ENCODE measurements at places on chromosomes 16 and 17.
A peak's percentile ranks its signal among the peaks of the same experiment; 100 is the strongest.

DNA sequence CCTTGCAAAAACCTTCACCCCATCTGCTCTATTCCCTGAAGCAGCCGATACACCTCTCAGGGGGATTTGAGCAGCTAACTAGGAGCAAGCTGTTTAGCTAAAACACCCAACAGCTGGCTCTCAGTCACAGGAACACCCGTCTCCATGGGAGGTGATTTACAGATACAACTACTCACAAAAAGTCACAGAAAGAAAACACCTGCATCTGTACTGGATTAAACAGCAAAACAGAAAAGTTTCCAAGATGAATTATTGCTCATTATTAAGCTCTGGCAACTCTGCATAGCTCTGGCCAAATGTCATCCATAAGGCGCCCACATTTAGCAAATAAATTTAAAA lies 22.3 kb downstream of the GJC1 start:
- DNase-seq, result peak; percentile 49

- DNase-seq, result no peak
Measured at GRCh38 chr16:84853534-84853933, 33.7 kb downstream of the CRISPLD2 start.

DNA sequence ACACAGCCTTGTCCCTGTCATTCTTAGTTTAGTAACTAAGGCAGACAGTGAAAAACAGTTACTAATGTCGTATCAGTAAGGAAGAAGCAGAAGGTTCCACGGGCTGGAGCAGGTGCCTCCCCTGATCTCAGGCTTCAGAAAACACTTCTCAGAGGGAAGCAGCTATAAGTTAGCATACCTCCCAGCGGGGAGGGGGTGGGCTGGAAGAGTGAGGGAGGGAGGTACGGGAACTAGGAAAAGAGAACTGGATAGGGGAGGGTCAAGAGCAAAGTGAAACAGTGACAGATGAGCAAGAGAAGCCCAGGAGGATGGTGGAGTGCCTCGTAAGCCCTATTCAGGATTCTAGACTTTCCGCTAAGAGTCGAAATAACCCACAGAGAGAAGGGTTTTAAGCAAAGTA lies 186.3 kb upstream of the XYLT1 start:
- DNase-seq, result no peak

- DNase-seq, result no peak
Measured at GRCh38 chr16:58456193-58456592, 43.8 kb upstream of the NDRG4 start.

DNA sequence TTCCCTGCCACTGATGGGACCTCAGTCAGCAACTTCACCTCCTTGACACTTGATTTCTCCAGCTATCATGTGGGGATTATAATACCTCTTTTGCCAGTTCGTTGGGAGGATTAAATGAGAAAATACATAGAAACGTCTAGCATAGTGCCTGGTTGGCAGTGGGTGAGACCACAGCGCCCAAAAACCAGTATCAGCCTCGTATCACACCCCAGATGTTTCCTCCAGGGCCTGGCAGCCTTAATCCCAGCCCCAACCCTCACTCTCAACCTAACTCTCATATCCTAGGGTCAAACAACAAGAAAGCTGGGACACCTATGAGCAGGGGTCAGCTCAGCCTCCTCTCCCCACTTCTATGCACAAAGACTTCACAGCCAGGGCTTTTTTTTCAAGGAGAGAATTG lies 14.0 kb upstream of the C16orf78 start:
- DNase-seq, result no peak

DNA sequence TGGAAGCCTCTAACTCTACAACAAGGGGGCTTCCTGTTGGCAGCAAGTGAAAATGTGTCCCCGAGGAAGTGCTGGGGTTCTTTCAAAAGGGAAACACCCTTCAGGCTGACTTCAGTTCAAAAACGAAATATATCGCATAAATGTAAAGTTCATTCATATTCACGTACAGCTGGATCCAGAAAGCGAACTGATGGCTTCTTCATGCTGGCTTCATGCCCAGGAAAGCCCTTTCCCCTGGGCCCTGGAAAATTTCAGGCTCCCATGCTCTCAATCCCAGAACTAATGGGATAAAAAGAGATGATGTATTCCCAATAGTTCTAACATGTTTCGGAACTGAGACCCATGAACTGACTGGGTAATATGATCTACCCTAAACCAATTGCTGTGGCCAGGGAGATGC lies 104.7 kb upstream of the CDH13 start:
- DNase-seq, result peak; percentile 73

DNA sequence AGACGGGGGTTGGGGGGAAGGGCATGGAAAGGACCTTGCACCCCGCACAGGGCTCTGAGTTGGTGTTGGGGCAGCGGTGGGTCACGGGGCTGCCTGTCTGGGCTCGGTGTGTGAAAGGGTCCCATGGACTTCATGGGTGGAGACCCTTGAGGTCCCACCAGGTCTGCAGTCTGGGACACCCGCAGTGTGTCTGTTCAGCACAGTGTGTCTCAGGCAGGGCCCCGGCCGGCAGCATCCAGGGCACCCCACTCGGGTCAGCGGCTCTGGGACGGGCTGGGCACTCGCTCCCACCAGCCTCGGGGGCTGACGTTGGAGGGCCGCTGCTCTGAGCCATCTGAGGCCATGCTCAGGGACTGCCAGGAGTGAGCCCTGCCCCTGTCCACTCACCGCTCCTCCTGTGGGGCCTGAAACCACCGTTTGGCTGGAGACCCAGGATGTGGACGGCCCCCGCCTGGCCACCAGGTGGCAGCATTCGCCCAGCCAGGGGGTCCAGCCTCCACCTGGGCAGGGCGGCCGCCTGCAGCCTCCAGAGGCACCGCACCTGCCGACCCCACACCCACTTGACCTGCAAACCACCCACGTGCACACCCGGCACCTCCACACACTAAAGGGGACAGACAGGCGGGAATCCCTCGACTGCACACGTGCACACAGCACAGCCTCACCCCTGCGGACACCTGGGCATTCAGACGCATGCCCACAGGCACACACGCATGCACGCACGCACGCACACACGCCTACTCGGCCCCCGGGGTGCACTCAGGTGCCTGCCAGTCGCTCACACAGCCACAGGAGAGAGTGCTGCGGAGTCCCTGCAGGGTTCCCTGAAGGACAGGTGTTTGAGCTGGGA lies 10.1 kb upstream of the ZFPM1 start:
- peak; percentile 73 for DNase-seq

DNA sequence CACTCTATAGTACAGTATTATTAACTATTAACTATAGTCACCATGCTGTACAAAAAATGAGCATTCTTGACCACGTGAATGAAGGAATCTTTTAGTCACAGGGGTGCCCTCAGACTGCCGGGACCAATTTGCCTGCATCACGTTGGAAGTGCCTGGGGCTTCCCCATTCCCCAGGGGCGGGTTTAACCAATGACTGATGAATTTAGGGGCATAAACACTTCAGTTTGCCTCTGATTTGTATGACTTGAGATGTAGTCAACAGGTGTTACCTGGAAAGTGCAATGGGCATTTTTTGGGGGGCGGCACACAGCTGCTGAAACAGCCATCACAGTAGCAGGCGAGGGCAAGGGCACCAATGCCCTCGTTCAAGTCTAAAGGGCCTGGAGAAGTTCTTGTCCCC lies 8.7 kb upstream of the PYY start:
- no peak for DNase-seq

DNA sequence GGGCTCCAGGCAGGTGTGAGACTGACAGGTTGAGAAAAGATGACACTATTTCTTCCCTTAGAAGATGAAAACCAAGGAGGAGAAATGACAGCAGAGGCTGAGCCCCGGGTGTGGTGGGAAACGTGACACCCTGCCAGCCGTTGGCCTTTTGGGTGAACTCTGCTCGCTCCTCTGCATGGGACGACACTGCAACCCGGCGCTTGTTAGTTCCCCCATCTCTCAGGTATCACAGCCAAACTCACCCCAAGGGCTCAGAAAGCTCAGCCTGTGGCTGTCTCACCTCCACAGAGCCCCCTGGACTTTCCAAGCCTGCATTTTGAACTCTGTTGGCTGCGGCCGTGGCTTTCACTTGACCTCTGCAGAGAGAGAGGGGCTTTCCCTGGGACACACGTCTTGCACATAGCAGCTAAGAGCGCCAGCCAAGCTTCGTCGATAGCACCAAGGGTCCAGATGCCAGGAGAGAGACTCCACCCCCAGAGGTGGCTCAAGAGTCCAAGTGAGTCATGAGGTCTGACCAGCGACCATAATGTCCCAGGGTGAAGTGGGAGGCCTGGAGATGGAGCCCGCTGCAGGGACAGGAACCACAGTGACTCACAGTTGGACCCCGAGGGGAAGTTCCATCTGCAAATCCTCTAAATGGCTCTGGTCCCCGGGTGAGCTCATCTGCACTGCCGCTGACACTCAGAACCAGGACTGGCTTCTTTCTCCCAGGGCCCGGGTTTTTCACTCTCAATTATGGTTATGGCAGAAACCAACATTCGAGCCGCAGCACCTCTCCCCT lies 301.9 kb downstream of the SOX9 start:
- peak; percentile 57 for DNase-seq

DNA sequence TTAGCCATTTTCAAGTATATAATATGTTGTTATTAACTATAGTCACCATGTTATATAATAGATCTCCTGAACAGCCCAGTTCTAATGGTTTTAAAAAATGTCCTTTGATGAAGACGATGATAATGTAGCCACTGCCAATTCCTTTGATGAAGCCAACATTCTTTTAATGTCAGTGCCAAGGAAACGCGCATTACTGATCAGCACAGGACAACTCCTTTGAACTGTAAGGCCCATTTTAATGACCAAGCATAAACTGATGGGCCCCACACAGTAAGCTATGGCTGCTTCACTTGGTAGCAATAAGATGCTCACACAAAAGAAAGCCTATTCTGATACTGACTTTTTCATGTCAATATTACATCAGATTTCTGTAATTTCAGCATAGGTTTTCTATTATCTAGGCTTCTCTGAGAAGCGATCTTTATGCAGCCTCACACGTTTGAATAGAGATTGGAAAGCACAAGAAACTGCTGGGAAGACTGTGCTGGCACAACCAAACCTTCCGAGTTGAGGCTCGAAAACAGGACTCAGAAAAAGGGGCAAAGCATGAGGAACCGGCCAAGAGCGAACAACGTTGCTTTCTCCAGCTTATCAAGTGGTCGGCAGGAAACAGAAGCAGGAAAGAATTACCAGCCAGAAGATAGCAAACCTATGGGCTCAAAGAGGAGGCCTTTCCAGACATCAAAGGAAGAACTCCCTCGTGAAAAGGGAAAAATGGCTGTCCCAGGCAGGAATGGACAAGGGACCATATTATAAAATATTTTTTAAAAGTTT lies 19.4 kb downstream of the ERN1 start:
- no peak for DNase-seq

- DNase-seq, result no peak
Measured at GRCh38 chr16:77961814-77962213, 60.5 kb upstream of the CLEC3A start.

- no peak for DNase-seq
Measured at GRCh38 chr16:60729051-60729450, 1307.2 kb downstream of the CDH8 start.

DNA sequence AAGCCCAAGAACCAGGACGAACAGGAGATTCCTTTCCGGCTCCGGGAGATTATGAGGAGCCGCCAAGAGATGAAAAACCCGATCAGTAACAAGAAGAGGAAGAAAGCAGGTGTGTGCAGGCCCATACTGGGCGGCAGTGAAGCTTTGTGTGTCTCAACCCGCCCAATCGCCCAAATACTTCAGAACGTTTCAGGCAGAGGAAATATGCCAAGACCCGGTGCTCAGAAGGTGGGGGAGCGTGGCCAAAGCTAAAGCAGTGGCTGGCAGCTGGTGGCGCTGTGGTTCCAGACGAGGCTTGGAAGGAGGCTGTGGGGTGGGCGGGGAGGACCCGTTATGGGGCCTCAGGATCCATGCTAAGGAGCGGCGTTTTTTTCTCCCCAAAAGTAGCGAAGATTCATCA lies 1.2 kb downstream of the CCDC137 start:
- DNase-seq, result no peak

- DNase-seq, result no peak
Measured at GRCh38 chr16:84553873-84554399, 49.5 kb upstream of the MEAK7 start.

DNA sequence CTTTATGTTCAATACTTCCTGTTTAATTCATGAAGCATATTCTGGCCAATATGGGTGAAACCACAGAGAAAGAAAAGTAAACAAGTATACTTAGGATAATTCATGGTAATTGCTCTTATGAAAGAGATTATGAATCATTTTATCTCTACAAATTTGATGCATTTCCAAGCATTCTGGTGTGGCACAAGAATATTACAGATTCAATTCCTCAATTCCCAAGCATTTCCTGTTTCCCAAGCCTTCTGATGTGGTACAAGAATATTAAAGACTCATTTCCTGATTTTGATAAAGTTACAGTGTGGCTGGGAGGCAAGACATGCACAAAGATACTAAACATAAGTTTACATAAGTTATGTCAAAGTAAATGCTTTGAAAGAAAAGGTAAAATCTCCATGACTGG lies 126.1 kb upstream of the NUDT7 start:
- DNase-seq, result no peak

DNA sequence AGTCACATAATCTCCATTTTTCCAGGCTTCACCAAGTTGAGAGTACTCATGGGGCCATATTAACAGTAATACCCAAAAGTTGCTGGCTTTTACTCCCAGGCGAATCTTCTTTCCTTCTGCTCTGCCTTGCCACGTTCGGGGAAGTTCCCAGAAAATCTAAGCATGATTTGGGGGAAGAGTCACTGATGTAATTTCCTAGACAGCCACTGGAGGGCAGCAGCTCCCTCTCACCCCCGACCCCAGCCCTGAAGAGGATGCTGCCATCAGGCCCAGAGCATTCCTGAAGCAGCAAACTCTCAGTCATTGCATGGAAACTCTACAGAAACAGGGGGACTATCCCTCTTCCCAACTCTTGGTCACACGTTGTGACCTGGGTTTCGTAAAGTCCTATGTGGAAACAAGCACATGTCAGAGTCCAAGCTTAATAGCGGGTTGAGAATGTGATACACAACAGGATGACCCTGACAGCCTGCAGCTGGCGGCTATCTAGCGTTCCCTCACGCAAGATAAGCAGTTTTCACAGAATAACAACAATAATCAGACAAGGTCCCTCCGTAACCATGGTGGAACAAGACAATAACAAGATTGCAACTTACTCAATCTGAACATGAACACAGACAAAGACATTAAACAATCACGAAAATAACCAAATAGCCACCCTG lies 43.8 kb upstream of the DHX40 start:
- DNase-seq, result peak; percentile 48

DNA sequence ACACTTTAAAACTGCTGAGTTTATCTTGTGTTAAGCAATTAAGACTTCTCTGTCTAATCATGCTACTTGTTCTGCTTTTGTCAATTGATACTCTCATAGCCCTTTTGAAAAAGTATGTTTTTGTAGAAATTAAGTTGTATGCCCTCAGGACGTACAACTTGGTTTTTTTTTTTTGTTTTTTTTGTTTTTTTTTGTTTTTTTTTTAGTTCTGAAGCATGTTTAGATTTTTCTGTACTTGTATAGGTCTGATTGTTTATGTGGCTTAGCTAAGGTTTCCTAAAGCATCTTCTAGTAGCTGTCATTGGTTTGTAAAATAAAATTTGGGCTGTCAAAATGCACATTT lies 21.4 kb downstream of the HAPSTR1 start:
- DNase-seq, result no peak

DNA sequence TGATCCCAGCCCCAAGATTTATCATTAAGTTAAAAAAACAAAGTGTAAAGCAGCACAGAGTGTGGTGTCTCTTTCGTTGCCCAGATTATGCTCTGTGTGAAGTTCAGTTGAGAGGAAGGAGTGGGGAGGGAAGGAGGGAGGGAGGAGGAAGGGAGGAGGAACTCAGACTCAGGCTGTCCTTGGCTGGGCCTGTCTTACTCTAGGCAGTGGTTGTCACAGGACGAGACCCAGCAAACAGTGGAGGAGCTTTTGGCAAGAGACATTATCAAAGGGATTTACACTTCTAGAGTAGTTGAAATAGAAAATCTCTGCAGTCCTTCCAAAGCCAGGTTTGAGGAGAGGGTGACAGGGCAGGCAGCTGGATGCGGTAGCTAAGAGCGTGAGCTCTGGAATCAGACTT lies 27.8 kb downstream of the KNOP1 start:
- peak; percentile 48 for DNase-seq

All from muscle of leg (tissue), 16 donors.